HuH-7 (cell line): ENCODE measurements at places on chromosomes 1 and 21.

GRCh38 chr1:20386323-20387081 is 95.8 kb downstream of the VWA5B1 start:
- DNase-seq = no peak

DNA sequence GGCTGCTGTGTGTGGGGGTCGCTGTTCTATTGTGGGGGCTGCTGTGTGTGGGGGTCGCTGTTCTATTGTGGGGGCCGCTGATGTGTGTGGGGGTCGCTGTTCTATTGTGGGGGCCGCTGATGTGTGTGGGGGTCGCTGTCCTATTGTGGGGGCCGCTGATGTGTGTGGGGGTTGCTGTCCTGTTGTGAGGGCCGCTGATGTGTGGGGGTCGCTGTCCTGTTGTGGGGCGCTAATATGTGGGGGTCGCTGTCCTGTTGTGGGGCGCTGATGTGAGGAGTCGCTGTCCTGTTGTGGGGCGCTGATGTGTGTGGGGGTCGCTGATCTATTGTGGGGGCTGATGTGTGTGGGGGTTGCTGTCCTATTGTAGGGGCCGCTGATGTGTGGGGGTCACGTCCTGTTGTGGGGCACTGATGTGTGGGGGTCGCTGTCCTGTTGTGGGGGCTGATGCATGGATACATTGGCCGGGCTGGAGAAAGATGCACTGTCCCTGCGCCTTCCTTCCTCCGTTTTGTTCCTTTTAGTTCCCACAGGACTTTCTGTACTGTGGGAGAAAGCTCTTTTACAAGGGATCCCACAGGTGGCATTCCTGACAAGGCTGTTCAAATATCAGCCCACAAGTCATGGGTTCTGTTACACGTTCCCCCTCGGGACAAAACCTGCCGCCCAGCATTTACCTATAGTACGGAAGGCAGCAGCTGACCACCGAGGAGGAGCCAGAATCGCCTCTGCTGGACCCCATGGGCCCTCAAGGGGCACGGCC is 27.5 kb downstream of the SETD4 start:
- no peak for DNase-seq

- no peak for DNase-seq
Observed at GRCh38 chr1:6870571-6870970, 85.3 kb downstream of the CAMTA1 start.

DNA sequence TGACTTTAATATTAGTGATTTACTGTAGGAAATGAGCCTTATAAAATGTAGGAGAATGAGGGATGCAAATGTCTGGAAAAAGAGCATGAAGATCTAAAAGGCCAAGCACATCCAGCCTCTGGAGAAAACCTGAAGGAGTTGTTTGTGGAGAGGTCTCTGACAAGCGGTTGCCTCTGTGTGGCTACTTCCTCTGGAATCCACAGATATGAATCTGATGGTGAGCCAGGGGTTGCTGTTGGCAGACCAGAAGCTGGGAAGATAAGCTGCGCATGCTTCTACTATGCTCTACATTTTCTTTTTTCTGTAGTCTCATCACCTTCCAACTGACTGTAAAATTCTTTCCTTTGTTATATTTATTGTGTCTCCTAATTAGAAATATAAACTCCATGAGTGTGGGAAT is 248.6 kb downstream of the OLFM3 start:
- DNase-seq = no peak

DNA sequence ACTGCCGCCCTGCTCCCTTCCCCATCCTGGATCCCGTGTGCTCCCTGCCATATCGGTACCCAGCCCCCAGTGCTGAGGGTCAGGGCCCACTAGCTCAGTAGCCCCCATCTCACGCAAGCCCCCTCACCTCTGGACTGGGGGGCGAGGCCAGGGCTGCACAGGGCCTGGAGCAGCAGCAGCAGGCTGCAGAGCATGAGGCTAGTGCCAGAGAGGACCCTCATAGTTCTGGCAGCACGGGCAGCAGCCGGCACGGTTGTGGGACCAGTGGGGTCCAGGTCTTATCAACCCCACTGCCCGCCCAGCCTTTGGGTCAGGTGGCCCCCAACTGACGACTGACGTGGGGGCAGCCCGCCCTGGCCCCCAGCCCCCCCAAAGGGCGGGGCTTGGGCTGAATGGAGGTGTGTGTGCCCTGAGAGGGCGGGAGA is at the start of gene MATN1:
TSS of gene MATN1 (minus strand) at position 255 of the 425 bp plus-strand sequence. CDS start at position 221, 34 bp downstream.
- DNase-seq = no peak

- no peak for DNase-seq
Observed at GRCh38 chr1:46298387-46298786, 5.0 kb downstream of the LRRC41 start.

- DNase-seq = no peak
Observed at GRCh38 chr1:23020706-23021405, 1.6 kb downstream of the KDM1A start.

GRCh38 chr1:217614200-217614712 is 16.6 kb downstream of the GPATCH2 start:
- DNase-seq = no peak

- DNase-seq = no peak
Observed at GRCh38 chr1:237205400-237206064, 163.5 kb downstream of the RYR2 start.

GRCh38 chr1:91428182-91428798 is 23.7 kb upstream of the HFM1 start:
- DNase-seq = no peak

GRCh38 chr21:41965461-41966013 is 11.7 kb upstream of the C2CD2 start:
- no peak for DNase-seq

- no peak for DNase-seq
Observed at GRCh38 chr1:206573319-206573718, 38.9 kb downstream of the EIF2D start.

DNA sequence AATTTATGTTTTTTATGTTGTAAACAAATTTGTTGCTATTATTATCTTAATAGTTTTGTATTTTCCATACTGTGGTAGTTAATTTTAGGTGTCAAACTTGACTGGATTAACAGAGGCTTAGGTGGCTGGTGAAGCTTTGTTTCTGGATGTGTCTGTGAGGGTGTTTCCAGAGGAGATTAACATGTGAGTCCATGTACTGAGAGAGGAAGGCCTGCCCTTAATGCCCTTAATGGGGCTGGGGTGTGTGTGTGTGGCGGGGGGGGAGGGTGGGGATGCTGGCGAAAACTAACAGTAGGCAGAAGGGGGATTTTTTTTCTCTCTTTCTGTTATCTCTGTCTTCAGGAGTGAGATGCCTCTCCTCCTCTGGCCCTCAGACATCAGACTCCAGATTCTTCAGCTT is 1.9 kb downstream of the OR14A16 start:
- DNase-seq = no peak

- peak; percentile 77 for DNase-seq
Observed at GRCh38 chr1:236489710-236490377, 33.9 kb upstream of the LGALS8 start.

DNA sequence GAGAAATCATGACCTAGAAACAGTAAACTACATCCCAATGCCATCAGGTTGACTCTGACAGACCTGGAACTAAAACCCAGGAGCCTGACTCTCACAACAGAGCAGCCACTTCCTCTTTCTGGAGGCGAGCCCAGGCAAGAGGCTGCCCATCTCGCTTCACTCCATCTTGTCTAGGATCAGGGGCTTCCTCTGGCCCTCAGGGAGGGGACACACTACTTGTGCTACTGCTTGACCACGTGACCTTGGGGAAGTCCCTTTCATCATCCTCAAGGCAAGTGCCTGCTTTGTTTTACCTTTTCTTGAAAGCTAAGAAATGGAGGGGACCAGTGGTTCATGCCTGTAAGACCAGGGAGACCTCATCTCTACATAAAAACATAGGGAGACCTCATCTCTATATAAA is 2.6 kb upstream of the TENT5B start:
- no peak for DNase-seq

GRCh38 chr1:156659661-156659987 is 17.6 kb downstream of the NES start:
- no peak for DNase-seq

DNA sequence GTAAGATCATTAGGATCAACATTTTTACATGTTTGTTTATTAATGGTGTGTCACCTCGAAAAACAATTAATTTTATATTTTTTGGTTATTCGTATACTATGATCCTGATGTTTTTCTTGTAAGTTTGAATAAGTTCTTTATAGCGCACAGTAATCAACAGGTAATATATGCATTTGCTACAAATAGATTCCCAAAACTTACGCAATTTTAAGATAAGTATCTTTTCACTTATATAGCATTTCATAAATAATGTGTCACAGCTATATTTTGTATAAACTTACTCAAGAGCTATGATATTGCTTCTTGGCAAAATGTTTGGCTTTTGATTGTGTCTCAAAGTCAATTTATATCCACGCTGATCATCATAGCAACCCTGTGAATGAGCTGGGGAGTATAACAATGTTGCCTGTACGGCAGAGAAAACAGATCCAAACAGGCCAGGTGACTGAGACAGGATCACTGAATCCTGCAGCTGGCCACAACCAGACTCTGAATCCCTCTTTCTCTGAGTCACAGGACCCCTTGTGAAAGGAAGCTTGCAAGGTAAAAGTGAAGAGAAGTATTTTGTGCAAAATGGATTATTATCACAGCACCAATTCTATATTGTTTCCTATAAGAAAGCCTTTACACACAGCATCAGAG is 48.6 kb downstream of the GNG12 start:
- DNase-seq = no peak

- no peak for DNase-seq
Observed at GRCh38 chr1:171420810-171421209, 64.5 kb upstream of the PRRC2C start.

DNA sequence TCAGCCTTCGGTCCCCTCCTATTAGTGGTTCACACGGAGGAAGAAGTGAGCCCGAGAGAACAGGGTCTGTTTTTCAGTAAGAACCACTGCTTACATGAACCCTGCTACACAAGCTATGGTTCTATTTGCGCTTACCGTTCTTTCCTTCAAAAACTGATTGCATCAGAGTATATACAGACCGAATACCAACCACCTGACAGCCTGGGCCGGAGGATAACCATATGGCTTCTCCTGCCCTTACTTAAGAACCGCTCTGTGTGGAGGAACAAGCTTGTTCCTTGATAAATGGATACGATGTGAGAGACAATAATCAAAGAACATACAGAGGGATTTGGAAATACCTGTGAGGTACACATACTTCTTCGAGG is 1.1 kb upstream of the KCNT2 start:
- DNase-seq = no peak

GRCh38 chr21:39502631-39503030 is 50.9 kb downstream of the SH3BGR start:
- no peak for DNase-seq

DNA sequence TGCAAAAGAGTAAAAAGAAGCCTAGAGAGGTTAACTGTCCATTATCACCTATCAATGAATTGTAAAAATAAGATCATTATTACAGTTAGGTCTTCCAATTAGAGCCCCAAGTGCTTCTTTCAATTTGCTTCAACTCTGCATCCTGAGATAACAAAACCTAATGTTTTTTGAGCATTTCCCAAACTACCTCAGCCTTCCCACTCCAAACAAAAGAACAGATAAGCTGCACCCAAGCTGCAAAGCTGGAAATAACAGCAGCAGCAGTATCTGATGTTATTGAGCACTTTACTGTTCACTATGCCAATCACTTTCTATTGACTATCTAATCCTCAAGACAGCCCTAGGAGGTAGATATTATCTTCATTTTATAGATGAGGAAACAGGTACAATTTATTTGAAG is 97.1 kb upstream of the SLFNL1 start:
- no peak for DNase-seq

DNA sequence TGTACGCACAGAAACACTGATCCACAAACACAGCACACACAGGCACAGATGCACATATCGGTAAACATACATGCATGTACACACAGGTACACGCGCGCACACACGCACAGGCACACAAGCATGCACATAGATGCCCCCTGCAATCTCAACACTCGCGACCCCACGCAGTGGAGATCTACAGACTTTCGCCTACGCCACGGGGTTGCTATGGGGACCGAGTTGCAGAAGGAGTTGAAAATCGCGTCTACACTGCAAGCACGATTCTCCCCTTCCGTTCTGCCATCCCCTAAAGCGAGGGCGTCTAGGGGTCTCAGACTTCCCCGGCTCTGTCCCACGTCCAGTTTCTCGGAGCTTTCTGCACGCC is 826 bp downstream of the TRIM17 start:
- peak; percentile 43 for DNase-seq

- peak; percentile 48 for DNase-seq
Observed at GRCh38 chr1:8061210-8061609, 35.1 kb upstream of the ERRFI1 start.

DNA sequence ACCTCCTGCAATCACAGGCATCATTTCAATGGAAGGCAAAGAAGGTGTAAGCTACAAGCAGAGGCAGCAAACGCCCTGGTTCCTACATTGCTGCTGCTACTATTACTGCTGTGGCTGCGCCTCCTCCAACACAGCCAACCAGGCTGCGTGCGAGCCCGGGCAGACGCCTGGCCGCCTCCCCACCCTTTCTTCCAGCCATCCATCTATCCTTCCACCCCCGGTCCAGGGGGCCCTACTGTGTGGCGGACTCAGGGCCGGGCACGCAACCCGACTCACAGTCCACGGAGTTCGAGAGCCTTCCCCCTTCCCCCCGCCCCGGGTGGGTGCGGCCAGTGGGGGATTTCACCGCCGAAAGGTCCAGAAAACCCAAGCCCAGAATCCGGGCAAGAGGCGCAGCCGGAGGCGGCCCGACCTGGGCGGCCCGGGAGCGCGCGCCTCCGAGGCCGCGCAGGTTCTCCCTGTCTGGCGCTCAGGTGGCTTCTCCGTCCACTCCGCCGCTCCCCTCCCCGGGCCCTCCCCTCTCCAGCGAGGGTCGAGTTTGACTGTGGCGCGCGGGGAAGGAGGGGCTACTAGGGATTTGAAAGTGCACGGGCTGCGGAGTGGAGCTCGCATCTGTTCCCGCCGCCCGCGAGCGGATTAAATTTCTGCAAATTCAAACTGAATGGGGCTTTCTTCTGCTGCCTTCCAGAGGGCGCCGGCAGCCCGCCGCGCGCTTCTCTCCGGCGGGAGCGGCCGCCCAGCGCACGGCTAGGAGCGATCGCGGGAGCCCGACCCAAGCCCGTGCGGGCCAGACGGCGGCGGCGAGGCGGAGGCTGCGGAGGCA is at the start of gene HUNK:
TSS of gene HUNK (plus strand) at position 569 of the 823 bp plus-strand sequence. CDS start 655 bp downstream, outside the sequence.
- peak; percentile 53 for DNase-seq

DNA sequence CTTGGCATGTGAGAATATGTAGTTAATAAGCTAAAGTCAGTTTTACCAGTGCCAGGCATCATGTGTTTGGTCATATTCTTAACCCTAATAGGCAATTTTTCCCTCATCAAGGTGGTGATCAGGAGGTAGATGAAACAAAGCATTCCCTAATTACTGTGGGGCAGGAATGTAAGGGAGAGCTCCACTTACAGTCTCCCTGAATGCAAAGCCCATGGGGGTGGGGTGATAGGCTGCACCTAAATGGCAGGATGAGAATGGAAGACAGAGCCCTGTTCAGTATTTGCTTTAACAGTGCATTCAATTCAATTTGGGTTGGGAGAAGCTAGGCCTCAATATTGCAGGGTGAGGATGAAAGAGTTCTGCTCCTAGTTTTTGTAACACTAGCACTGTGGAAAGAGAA is 23.4 kb downstream of the ZNF678 start:
- DNase-seq = no peak
